ENCODE measurements at places on chromosomes 7 and 10. TPM values are rescaled to one million over a fixed set of nuclear protein-coding genes. Genes with fewer than 3 reads are reported as not detected.

DNA sequence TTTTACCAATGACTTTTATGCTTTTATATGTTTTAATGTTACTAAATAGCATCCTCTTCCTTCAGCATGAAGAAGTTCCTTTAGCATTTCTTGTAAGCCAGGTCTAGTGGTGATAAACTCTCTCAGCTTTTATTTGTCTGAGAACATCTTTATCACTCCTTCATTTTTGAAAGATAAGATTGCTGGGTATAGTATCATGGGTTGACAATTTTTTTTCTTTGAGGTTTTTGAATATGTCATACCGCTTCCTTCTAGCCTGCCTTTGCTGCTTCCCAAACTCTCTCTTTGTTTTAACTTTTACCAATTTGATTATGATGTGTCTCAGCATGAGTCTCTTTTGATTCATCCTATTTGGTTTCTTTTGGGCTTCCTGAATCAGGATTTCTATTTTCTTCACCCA is 108.2 kb upstream of the KAT6B start:
- no peak overlapping the region for H3K4me3 ChIP-seq
- DNase-seq: no peak
- H3K27me3 ChIP-seq: no peaks in the 10 kb centered on the region
- H3K27ac ChIP-seq: no peak overlapping the region
- H3K4me1 ChIP-seq: no peaks in the 10 kb centered on the region
- no peaks in the 10 kb centered on the region for H3K36me3 ChIP-seq

DNA sequence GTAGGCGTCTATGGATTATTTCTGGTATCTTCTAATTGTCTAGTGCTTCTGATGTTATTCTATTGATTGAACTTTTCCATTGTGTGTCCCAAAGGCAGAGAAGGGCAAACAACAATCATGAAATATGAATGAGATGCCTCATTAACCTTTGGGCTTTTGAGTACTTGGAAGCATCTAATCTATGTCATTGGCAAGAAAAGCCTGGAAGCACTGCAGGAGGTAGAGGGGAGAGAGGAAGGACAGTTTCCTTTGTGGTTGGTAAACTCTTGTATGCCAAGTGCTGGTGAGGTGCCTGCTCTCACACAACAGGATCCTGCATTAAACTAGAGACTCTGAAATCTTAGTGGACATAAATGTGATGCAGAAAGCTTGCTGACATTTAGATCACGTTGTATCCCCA is 155.2 kb upstream of the TPK1 start:
- no peaks in the 10 kb centered on the region for H3K36me3 ChIP-seq
- H3K27me3 ChIP-seq: no peaks in the 10 kb centered on the region
- no peak for DNase-seq
- H3K4me3 ChIP-seq: no peak overlapping the region
- H3K4me1 ChIP-seq: no peaks in the 10 kb centered on the region

CEP41 gene
- total RNA-seq: 1.5 TPM

TES gene
- 115 TPM for total RNA-seq

TMEM196 gene
- total RNA-seq: not detected

CLRN3 gene
- not detected for total RNA-seq
